ENCODE measurements at places on chromosomes 11 and 22. TPM values are rescaled to one million over a fixed set of nuclear protein-coding genes. Genes with fewer than 3 reads are reported as not detected.

- no peak for DNase-seq
These were observed 2.4 kb upstream of the SYT8 start for GRCh38 chr11:1832211-1832919.

C11orf97 gene
- not detected for total RNA-seq

DNA sequence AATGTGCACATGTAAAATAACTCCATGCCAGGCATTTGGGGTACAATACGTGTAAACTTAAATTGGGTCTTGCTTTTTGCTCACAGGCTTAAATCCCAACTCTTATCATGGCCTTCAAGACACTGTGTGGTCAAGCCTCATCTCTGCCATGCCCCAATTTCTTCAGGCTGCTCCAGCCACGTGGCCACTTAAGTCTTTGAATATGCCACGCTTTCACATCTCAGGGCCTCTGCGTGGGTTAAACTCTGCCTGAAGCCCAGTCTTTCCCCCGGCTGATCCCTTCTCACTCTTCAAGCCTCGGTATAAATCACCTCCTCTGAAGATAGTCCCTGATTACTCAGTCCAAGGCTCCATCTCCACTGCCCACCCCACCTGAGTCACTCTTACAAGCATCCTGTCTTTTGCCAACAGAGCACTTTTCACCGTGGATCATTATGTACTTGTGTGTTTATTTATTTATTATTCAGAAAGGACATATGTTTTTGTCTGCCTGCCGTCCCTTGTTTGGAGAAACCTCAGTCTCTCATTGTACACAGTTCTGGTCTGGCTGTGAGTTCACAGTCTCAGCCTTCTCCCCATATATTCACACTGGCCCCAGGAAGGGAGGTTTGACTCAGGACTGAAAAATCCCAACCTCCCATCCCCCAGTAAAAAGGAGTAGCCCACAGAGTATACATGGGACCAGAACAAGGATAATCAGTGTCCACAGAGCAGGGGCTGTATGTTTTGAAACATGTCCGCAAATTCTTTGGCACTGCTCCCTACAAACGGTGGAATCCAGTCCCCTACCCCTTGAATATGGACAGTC is 344.7 kb downstream of the MN1 start:
- no peak for DNase-seq

KCNQ1OT1 gene
- total RNA-seq: 0.42 TPM

DNA sequence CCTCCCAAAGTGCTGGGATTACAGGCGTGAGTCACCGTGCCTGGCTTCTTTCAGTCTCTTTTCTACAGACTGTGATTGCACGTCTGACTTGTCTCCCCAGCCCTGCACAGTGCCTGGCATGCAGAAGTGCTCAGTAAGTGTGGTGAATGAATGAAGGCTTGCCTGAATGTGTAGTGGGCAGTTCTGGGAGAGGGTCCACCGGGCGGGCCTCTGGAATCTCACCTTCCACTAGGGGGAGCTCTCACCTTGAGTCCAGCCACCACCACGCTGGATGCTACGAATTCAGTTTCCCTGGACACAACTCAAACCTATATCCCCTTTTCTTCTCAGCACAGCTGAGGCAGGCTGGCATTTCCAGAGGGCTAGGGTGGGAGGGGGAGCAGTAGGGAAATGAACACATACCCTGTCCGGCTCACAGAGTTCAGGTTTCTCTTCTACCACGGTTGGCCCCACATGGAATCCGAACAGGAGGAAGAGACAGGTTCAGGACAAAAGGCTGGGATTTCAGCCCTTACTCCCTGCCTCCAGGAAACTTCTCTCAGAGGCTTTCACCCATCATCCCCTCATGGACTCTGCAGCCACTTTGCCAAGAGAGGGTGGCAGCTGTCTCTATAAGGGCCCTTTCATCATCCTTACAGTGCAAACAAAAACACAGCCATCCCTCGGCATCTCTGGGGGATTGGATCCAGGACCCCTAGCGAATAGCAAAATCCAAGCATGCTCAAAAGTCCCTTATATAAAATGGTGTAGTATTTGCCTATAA is 86.8 kb downstream of the NECTIN1 start:
- DNase-seq: no peak

ADAMTS8 gene
- total RNA-seq: 0.14 TPM

DNA sequence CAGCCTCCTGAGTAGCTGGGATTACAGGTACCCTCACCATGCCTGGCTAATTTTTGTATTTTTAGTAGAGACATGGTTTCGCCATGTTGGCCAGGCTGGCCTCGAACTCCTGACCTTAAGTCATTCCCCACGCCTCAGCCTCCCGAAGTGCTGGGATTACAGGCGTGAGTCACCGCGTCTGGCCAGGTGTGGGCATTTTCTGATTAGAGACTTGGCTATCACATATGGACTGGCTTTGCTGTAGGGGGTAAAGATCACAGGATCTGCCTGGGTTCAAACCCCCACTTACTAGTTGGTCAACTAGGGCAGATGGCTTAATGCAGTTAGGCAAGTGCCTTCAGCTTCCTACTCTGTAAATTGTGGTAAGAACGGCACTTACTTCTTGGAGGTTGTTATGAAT is 6.5 kb downstream of the CD248 start:
- no peak for DNase-seq

DNA sequence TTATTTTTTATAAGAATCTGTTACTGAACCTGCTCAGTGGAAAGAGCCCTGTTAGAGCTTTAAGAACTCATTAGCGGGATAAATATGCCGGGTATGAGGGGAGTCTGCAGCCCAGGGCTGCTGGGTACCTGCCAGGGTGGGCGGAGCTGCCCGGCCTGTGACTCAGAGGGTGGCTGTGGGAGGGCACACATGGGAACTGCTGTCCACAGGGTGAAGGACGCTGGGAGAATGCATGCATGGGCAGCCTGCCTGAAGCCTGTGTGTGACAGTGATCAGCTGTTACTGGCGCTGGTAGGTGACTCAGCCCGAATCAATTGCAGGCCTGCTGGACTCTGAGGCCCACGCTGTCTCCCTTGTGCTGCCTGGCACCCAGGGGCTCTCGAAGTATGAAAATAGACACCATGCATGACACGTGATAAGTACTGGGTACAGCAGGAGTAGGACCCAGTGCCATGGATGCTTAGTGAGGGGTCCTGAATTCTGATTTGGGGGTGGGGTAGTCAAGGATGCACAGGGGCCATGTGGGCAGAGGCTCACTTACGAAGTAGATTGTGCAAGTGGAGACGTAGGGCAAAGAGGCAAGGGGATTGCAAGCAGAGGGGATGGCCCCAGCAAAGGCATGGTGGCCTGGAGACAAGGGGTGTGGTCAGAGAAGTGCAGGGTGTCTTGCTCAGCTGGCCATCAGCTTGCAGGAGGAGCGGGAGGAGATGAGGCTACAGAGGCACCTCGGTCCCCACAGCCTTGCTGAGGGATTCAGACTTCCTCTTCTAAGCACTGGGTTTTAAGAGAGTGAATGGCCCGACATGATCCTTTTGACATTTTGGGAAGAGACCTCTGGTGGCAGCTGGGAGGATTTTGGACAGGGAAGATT is 36.5 kb downstream of the GRIK4 start:
- DNase-seq: no peak

LRRN4CL gene
- total RNA-seq: 0.80 TPM

DNA sequence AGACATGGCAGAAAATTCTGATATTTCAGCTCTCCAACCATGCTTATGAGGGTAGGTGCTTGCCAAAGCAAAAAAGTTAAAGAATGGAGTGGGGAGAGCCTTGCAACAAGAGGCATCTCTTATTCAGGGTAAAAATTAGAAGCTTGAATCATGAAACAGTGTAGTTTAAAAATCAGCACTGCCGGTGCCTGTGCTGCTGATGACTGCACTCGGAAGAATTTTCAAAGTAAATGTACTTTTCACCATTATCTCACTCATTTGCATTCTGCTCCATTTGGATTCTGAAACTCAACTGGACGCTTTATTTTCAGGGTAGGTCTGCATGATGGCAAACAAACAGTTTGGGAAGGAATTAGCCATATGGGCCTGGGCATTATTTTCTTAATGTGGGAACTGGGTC is 126.3 kb downstream of the KIRREL3 start:
- no peak for DNase-seq

SMIM35 gene
- 0.05 TPM for total RNA-seq

DNA sequence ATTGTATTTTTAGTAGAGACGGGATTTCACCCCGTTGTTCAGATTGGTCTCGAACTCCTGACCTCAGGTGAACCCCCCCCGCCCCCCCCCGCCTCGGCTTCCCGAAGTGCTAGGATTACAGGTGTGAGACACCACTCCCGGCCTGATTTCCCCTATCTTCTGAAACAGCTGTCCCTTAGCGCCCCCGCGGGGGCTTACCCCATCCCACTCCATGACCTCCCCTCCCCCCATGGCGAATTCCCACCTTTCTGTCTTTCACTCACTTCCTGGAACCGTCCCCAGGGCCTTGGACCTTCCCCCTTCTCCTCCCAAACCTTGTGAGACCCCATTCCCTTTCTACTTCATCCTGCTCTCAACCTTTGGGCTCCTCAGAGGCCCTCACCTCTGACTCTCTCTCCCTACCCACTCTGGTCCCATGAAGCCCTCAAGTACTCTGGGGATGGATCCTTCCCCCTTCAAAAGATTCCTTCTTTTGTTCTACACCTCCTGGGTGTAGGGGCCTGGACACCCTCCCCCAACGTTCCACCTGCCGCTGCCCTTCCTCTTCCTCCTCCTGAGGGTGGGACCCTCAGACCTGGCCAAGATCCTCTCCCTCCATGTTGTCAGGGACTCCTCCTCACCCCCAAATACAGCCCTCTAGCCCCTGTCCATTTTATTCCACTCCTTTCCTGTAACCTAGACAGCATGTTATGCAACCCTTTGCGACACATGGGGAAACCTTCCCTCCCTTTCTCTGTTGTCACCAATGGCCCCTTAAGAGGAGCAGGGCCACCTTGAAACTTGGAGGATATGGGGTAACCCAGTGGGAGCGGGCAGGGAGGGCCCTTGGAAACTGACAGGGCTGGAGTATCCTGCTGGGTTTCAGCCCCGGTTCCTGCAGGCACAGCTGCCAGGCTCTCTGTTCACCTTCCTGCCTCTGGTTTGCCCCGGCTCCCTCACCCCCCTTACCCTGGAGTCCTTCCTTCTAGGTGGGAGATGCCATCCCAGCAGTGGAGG is 1.1 kb downstream of the PRDX5 start:
- no peak for DNase-seq

DNA sequence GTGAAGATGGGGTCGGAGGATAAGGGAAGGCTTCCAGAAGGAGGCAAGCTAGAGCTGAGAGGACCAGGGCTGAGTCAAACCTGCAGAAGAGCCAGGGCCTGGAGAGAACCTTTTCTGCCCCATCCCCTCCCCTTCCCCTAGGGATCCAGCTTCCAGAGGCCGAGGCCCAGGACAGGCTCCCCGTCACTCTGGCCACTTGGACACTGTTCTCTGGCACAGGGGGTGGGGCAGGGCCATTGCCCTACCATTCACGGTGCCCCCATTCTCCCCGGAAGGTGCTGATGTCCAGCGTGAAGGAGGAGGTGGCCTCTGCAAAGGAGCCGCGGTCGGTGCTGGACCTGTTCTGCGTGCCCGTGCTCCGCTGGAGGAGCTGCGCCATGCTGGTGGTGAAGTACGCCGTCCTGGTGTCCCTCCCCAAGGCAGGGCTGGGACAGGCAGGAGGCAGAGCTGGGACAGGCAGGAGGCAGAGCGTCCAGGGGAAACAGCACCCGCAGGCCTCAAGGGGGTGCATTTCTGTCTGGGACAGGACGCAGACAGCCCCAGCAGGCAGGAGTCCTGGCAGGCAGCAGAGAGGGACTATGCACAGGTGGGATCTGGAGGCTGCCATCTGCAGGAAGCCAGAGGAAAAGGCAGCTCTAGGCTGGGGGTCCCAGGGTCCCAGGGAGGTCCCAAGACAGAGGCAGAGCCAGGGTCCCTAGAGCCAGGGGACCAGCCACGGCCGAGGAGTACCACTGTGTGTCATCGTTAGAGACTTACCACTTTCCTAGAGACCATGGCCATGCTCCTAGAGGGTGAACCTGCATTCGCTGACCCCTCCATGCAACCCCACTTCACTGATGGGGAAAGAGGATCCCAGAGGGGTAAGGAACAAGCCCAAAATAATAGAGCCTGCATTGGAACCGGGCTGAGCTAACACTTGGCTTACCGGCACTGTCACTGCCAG is 25.8 kb upstream of the SLC22A12 start:
- no peak for DNase-seq

GRCh38 chr22:22352371-22352999 is 107.9 kb downstream of the VPREB1 start:
- no peak for DNase-seq

DNA sequence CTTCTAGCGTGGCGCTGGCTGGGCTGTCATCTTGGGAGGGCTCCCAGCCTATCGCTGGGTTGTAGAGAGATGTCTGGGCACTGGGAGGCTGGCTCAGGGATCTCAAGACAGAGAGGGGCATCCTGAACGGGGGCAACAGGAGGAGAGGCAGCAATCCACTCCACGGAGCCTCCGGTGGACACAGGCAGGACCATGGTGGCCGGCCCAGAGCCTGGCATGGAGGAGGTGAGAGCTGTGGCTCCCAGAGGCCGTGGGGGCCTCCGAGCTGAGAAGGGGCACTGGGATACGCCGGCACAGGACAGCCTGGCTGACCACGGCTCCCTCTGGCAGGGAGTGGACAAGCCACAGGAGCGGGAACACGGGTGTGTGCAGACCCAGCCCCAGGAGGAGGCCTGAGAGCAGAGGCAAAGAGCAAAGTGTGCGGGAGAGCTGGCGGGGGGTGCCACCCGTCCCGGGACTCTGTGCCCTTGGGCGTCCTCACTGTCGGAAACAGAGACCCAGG is 9.1 kb downstream of the MRGPRF start:
- DNase-seq: no peak

DNA sequence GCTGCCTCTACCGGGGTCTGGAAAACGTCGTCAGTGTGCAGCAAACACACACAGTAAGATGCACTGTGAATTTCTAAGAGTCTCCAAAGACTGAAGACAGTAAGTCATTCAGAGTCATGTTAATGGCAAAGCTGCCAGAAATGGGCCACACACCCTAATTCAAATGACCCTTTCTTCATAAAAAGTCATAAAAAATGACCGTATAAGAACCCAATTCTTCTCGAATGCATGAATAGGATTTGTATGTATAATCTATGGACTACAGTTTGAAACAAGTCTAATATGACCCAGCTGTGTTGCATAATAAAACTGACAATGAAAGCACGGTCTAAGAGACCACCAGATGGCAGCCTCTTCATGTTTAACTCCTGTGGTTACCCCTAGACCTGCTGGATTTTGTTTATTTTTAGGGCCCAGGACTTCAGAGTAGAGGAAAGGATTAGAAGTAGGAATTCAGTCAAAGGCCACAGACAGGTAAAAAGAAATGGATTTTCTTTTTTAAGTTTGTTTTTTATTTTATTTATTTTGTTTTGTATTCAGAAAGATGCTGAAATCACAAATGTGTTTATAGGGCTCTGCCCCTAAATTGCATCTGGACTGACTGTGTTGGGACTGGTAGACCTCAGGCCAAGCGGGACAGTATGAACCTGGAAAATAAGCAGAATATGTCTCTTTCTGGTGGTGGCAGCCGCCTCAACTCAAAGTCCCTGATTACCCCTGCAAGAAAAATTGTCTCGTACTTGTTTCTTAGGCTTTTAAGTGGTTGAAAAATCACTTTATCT is 32.1 kb upstream of the SLC5A12 start:
- DNase-seq: no peak

GRCh38 chr11:134504146-134504905 is 92.3 kb upstream of the B3GAT1 start:
- no peak for DNase-seq
